Endodermal cell (in vitro differentiated cells): ENCODE measurements at places on chromosomes 6 and 20. TPM values are rescaled to one million over a fixed set of nuclear protein-coding genes. Genes with fewer than 3 reads are reported as not detected.

DNA sequence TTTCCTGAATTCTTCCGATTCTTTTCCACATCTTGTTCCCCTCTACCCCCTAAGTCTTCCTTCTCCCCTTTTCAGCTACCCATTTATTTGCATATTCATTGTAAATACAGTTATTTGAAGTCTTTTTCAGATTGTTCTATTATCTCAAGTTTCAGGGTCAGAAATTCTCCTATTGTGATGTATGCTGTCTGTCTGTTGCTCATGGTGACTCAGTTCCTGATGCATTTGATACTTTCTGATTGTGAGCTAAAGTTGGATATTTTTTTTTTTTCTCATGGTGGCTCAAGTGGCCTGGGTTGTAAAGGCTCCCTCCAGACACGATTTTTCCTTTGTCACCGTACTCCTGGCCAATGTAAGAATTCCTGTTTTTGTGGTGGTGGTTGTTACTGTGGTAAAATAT is 4.9 kb upstream of the PI16 start:
- no peaks in the 10 kb centered on the region for H3K27me3 ChIP-seq
- no peak for DNase-seq
- H3K27ac ChIP-seq = no peak overlapping the region
- H3K4me1 ChIP-seq = no peaks in the 10 kb centered on the region

- no peaks in the 10 kb centered on the region for H3K27me3 ChIP-seq
- H3K4me1 ChIP-seq = peaks cover 20% of the 10 kb centered on the region
- H3K27ac ChIP-seq = peak overlapping the region; percentile 82
- no peak overlapping the region for H3K4me3 ChIP-seq
- DNase-seq = peak; percentile 53
Observed at GRCh38 chr20:44646023-44646640, 5.4 kb downstream of the ADA start.

GRCh38 chr6:81148751-81149150 is 603.7 kb downstream of the TENT5A start:
- H3K36me3 ChIP-seq = no peaks in the 10 kb centered on the region
- no peaks in the 10 kb centered on the region for H3K27me3 ChIP-seq
- H3K4me1 ChIP-seq = no peaks in the 10 kb centered on the region
- H3K4me3 ChIP-seq = no peak overlapping the region

- no peak overlapping the region for H3K4me3 ChIP-seq
- DNase-seq = no peak
- H3K36me3 ChIP-seq = no peaks in the 10 kb centered on the region
- no peaks in the 10 kb centered on the region for H3K4me1 ChIP-seq
- no peak overlapping the region for H3K27ac ChIP-seq
Observed at GRCh38 chr6:25107218-25107617, 171.5 kb upstream of the RIPOR2 start.

DNA sequence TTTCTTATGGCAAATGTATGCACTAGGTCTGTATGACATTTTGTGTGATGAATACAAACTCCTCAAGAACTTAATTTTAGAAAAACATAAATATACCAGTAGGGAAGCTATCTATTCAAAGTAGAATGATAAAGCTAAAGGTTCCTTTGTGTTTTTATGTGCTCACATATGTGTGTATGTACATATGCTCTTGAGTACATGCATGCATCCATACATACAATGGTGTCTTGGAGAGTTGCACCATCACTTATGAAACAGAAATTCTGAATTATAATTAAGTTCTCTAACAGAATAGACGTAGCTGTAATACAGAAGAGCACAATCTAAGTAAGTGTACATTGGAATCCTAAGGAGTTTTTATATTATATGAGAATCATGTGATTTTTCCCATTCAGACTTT is 2.3 kb downstream of the NKAIN2 start:
- no peaks in the 10 kb centered on the region for H3K4me1 ChIP-seq
- H3K36me3 ChIP-seq = no peaks in the 10 kb centered on the region
- peaks cover 62% of the 10 kb centered on the region for H3K27me3 ChIP-seq
- no peak for DNase-seq
- no peak overlapping the region for H3K4me3 ChIP-seq

DNA sequence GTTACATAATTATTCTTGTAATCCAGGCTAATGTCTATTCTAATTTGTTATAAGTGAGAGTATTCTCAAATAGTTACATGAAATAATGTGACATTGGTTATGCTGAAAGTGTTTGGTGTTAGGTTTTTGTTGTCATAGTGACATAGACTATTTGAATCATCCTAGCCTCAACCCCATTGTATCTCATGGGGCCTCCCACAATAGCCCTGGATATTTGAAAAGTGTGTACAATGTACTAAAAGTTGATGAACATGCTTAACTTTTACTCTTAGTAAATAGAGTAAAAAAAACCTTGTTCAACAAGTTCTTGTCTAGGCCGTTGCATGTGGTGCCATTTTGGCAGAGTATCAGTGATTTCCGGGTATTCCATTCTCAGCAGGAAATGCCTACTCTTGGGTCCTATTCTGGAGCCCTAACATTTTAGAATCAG is 83.0 kb downstream of the RTN4IP1 start:
- no peaks in the 10 kb centered on the region for H3K27me3 ChIP-seq
- no peak overlapping the region for H3K4me3 ChIP-seq
- no peak for DNase-seq

GRCh38 chr6:114419175-114419574 is 76.4 kb upstream of the HS3ST5 start:
- H3K27me3 ChIP-seq = no peaks in the 10 kb centered on the region
- H3K4me1 ChIP-seq = peaks cover 10% of the 10 kb centered on the region
- H3K36me3 ChIP-seq = no peaks in the 10 kb centered on the region
- H3K4me3 ChIP-seq = no peak overlapping the region
- no peak overlapping the region for H3K27ac ChIP-seq

Gene TMEM244
- total RNA-seq = not detected in 2 replicates
